ENCODE measurements at places on chromosomes 12 and 14. TPM values are rescaled to one million over a fixed set of nuclear protein-coding genes. Genes with fewer than 3 reads are reported as not detected.

DNA sequence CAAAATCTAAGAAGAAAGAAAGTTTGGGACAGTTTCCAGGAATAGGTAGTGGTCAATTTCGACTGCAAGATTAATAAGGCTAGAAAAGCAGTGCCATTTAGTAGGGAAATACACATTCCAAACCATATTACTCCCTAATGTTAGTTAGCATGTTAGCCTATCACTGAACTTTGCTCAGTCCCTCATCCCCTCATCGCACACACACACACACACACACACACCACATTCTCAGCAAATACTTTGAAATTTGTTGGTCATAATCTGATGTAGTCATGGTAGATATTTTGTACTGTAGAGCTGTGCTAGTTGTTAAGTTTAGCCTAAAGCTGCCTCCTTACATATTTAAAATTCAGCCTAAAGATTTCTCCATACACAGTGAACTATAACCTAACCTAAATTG is 64.0 kb downstream of the MYF5 start:
- no peak overlapping the region for H3K27ac ChIP-seq
- H3K4me1 ChIP-seq, result peaks cover 17% of the 10 kb centered on the region
- H3K36me3 ChIP-seq, result peaks cover 7% of the 10 kb centered on the region
- H3K27me3 ChIP-seq, result no peaks in the 10 kb centered on the region

GRCh38 chr14:73392329-73393257 is 65.8 kb downstream of the NUMB start:
- H3K4me3 ChIP-seq, result no peak overlapping the region
- H3K27ac ChIP-seq, result no peak overlapping the region
- H3K27me3 ChIP-seq, result no peaks in the 10 kb centered on the region
- H3K36me3 ChIP-seq, result peaks cover 3% of the 10 kb centered on the region
- H3K4me1 ChIP-seq, result peaks cover 4% of the 10 kb centered on the region

- no peaks in the 10 kb centered on the region for H3K36me3 ChIP-seq
- H3K4me3 ChIP-seq, result no peak overlapping the region
- DNase-seq, result no peak
- H3K27ac ChIP-seq, result no peak overlapping the region
These were observed 136.8 kb downstream of the IGF1 start for GRCh38 chr12:102343361-102344121.

GRCh38 chr14:70692210-70692609 is 50.5 kb downstream of the TTC9 start:
- no peak for DNase-seq
- no peaks in the 10 kb centered on the region for H3K36me3 ChIP-seq
- H3K27ac ChIP-seq, result no peak overlapping the region
- no peak overlapping the region for H3K4me3 ChIP-seq
- H3K27me3 ChIP-seq, result no peaks in the 10 kb centered on the region
- no peaks in the 10 kb centered on the region for H3K4me1 ChIP-seq

- no peaks in the 10 kb centered on the region for H3K4me1 ChIP-seq
- no peak overlapping the region for H3K27ac ChIP-seq
These were observed 43.9 kb upstream of the TRAF3 start for GRCh38 chr14:102733326-102733725.

- H3K36me3 ChIP-seq, result no peaks in the 10 kb centered on the region
- no peak for DNase-seq
- no peak overlapping the region for H3K27ac ChIP-seq
These were observed 9.1 kb downstream of the ULK1 start for GRCh38 chr12:131903270-131904255.

DNA sequence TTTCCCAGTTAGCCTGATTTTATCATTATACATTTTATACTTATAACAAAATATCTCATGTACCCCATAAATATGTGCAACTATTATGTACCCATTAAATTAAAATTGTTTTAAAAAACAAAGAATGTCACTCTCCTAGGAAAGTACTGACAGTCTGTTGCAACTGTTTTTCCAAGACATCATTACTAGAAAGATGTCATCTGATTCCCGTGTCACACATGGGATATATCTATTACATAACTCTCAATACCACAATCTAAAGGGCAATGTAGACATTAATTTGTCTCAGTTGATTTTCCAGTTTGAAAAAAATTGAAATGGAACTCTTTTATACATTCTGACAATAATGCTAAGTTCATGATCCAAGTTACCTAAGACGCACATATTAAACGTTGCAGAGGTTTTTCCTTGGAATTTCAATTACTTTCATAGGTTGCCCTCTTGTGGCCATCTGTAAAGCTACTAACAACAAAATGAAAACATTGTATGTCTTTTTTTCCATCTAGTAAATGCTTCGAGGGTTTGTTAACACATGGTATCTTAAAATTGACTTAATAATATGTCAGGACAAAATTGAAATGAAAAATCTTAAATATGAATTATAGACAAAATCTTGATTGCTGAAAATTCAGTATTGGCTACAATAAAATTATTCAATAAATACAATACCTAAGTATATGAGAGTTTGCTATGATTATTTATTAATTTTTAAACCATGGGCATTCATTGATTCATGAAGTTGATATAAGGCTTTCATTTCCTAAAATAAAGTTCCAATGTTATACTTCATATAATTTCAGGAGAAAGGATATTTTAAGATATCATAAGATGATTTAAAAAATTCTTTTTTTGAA is 131.6 kb downstream of the PPFIA2 start:
- H3K4me1 ChIP-seq, result no peaks in the 10 kb centered on the region
- no peak overlapping the region for H3K27ac ChIP-seq
- peaks cover 20% of the 10 kb centered on the region for H3K27me3 ChIP-seq
- no peak for DNase-seq
- H3K36me3 ChIP-seq, result no peaks in the 10 kb centered on the region

GRCh38 chr12:124898923-124899294 is 15.5 kb downstream of the UBC start:
- no peak for DNase-seq
- H3K4me3 ChIP-seq, result no peak overlapping the region
- H3K4me1 ChIP-seq, result peaks cover 24% of the 10 kb centered on the region
- no peaks in the 10 kb centered on the region for H3K27me3 ChIP-seq

Gene MGAT4C
- 0.02 TPM for total RNA-seq

Gene IL31
- total RNA-seq, result not detected

Gene DNAH10
- total RNA-seq, result 0.95 TPM

Gene GLI1
- total RNA-seq, result 8.3 TPM

Gene KRT80
- 10.7 TPM for total RNA-seq

Gene GLIPR1L1
- total RNA-seq, result not detected

Gene AICDA
- not detected for total RNA-seq
